ENCODE measurements at places on chromosomes 2 and 18. TPM values are rescaled to one million over a fixed set of nuclear protein-coding genes. Genes with fewer than 3 reads are reported as not detected.

The DYSF gene
- total RNA-seq, result 46.8 TPM

The CDK5R2 gene
- not detected for total RNA-seq

The RGPD3 gene
- 0.14 TPM for total RNA-seq

The RTKN gene
- total RNA-seq, result 16.8 TPM

The ABCG5 gene
- total RNA-seq, result not detected

The VIT gene
- total RNA-seq, result 36.2 TPM

The LINC00305 gene
- not detected for total RNA-seq

The POTEC gene
- not detected for total RNA-seq

The FIGN gene
- total RNA-seq, result 23.6 TPM

The SPR gene
- total RNA-seq, result 14.3 TPM

The EVX2 gene
- not detected for total RNA-seq

The TCF23 gene
- total RNA-seq, result 5.0 TPM

The CPS1 gene
- total RNA-seq, result 5.5 TPM
